ENCODE measurements at places on chromosomes 2 and 18.

GRCh38 chr2:59926731-59927130, 626.7 kb downstream of the BCL11A start:
- DNase-seq = no peak

DNA sequence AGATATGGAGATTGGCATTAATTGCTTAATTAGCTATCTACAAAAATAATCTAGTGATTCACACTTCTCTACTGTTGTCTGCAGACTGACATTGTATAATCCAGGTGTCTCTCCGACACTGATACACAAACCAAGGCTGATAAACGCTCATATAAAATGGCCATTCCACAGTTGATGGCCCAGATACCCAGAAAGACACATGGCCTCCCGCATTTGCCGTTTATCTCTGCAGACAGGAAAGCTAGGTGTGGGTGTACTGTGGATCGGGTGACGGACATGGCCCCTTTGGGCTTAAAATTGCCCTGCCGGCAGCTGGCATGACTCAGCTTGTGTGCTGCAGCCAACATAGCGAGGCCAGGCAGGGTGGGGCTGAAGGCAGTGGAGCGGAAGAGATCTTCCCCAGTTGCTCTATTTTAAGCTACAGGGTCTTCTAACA, 18.5 kb downstream of the PMAIP1 start:
- no peak for DNase-seq

DNA sequence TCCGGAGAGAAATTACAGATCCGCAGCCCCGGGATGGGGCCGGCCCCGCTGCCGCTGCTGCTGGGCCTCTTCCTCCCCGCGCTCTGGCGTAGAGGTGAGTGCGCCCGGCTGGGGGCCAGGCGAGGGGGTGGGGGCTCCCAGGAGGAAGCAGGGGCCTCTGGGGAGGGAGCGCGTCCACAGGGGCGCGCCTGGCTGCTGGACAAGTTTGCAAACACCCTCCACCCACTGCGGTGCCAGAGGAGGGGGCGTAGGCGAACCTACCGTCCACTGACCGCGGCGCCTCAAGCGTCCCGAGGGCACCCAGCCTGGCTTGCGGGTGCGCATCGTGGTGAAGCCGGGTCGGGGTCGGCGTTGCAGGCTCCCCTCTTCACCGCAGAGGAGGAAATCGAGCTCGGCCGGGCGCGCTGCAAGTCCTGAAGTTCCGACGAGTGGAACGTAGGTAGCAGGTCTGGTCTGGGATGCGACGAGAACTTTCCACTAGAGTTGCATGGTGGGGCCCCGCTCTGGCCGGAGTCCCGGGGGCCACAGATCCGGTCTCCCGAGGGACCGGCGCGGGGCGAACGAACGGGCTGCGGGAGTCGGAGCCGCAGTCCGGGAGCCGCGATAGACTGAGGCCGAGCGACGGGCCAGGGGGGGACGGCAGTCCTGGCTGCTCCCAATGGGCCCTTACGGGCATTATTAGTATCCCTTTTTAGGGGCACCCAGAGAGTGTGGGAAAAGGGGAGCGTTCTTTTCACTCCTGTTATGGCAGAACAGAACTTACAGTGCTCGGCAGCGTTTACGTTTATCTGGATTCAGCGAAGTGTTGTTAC, 502 bp downstream of the MERTK start:
- no peak for DNase-seq

GRCh38 chr2:72539071-72539552, 286.7 kb downstream of the EXOC6B start:
- no peak for DNase-seq

DNA sequence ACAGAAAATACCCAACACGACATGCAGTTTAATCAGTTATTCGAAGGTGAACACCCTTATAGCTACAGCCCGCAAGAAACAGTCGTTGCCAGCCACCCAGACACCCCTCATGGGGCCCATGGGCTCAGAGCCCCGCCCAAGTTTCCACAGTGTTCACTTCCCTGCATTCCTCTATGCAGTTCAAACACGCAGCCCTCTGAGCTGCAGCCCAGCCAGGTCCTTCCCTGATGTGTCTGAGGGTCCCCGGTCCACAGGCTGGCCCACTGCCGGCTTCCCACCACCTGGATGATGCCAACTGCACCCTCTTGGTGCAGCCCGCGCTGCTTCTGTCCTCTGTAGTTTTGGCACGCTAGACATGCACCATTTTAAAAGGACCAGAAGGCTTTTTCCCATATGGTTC, 87.4 kb downstream of the ZNF516 start:
- DNase-seq = no peak

GRCh38 chr2:215845839-215846586, 167.3 kb downstream of the MREG start:
- no peak for DNase-seq

DNA sequence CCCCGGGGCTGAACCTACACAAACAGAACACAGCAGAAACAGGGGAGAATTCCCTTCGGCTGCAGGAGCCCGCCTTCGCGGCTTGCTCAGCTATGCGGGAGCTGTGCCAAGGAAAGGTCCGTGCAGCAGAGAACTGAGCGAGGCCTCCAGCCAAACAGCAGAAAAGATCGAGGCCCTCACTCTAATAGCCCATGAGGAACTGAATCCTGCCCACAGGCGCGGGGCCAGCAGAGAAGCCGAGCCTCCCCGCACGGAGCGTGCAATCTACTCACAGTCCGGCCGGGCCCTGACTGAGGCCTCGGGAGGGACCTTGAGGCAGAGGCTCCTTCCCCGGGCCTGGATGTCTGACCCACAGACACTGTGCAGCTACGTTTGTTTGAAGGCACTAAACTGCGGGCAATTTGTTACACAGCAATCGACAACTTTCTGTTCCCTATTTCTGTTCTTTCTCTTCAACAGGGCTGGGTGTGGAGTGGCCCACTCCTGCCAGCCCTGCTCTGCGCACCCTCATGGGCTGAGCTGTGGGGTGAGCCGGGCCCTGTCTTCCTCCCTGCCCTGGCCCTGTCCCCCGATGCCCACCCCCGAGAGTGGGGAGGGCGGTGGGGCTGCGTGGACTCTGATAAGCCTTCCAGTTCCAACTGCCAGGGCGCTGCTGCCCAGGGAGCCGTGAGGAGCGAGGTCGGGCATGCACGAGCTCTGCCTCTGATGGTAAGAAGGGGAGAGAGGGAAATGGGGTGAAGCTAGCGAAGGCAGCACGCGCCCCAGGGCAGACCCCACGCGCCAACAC, 13.7 kb downstream of the HES6 start:
- no peak for DNase-seq

DNA sequence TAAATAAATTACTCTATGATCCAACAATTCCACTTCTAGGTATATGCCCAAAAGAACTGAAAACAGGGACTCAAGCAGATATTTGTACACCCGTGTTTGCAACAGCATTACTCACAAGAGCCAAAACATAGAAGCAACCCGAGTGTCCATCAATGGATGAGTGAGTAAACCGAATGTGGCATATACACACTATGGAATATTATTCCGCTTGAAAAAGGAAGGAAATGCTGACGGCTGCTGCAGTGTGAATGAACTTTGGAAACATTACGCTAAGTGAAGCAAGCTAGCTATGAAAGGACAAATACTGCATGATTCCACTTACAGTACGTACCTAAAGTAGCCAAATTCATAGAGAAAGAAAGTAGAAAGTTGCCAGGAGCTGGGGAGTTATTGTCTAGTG, 32.2 kb downstream of the MREG start:
- no peak for DNase-seq

- no peak for DNase-seq
Observed at GRCh38 chr2:44358503-44358902, 2.8 kb downstream of the PREPL start.

- no peak for DNase-seq
Observed at GRCh38 chr18:22632191-22632590, 214.5 kb upstream of the CTAGE1 start.

Data from stimulated activated CD4-positive, alpha-beta T cell treated with anti-CD3 and anti-CD28 coated beads, TNF-alpha, amount 100 ng/mL, for 1 hour (primary cell).